ENCODE measurements at places on chromosomes 2 and 18.

GRCh38 chr2:85012431-85012830 lies 41.5 kb downstream of the KCMF1 start:
- DNase-seq, result no peak

DNA sequence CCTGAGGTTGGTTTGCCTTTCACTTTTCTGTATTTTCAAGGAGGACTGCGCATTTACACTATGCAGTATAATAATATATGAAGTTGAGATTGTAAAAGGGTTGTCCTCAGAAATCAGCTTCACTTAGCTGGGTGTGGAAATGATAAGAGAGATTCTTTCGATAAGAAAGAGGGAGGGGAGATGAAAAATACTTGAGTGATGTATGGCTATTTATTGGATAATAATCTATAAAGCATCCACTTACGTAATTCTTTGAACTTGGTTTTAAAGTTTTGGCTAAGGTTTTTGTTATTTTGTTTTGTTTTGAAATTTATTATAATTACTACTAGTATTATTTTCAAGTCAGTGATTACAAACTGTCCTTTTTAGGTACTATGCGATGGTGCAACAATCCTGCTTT lies 40.6 kb downstream of the EFEMP1 start:
- no peak for DNase-seq

- DNase-seq, result no peak
Observed at GRCh38 chr2:8036366-8036765, 645.5 kb upstream of the ID2 start.

DNA sequence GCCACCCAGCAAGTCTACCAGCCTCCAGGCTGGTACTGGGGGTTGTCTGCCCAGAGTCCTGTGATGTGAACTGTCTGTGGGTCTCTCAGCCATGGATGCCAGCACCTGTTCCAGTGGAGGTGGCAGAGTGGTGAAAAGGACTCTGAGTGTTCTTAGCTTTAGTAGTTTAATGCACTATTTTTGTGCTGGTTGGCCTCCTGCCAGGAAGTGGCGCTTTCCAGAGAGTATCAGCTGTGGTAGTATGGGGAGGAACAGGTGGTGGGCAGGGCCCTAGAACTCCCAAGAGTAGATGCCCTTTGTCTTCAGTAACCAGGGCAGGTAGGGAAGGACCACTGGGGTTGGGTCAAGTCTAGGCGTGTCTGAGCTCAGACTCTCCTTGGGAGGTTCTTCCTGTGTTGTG lies 356.7 kb downstream of the STK39 start:
- no peak for DNase-seq

DNA sequence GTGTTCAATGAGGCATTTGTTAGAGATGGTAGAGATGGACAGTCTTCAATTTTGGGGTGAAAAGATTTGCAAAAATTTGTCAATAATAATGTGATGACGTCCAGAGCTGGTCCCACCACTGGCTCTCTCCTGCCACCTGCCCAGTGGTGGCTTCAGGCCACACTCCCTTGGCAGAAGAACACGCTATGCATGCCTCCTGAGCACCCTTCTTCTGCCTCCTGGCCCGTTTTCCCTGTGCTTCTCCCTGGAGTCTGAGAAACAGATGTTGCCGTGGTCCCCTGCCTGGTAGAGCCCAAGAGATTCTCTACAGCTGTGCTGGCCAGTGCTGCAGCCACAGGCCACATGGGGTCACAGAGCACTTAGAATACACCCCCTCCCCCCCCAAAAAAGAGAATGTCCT lies 33.6 kb downstream of the INPP5D start:
- DNase-seq, result no peak

GRCh38 chr2:23520256-23520655 lies 135.3 kb downstream of the KLHL29 start:
- DNase-seq, result no peak

GRCh38 chr2:50111067-50111466 lies 920.9 kb downstream of the NRXN1 start:
- DNase-seq, result no peak

DNA sequence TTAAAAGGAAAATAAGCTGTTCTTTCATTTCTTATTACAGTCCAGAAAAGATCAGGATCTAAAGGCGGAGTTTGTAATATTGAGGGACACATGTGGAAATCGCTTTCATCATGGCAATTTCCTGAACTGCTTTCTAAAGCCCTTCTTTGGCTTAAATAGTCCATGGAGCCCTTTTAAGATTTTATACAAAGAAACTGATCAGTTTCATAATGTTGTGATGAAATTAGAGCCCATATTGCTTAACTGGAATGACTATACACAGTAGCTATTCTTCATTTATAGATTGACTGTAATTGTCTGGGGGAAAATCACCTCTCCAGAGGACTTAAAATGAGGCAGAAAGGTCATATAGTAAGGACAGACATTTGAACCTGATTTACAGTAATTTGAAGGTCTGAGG lies 322.2 kb downstream of the ETAA1 start:
- no peak for DNase-seq

DNA sequence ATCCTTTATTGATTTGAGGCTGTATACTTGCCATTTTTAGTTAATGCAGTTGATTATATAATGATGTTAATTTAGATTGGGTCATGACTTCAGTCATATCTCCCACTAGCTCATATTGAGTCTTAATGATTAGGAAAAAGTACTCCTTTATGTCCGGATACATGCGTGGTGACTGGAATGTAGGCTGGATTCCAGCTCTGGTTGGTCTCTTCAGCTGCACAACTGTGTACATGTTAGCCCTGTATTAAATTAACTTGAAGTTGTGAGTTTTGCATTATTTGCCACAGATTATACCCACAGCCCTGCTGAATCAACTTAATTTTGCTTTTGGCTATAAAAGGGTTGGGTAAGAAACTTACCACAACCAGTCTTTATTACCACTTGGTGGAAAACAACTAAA lies 22.5 kb downstream of the MOB4 start:
- DNase-seq, result no peak

- no peak for DNase-seq
Observed at GRCh38 chr18:48064978-48065600, 134.6 kb upstream of the SMAD2 start.

DNA sequence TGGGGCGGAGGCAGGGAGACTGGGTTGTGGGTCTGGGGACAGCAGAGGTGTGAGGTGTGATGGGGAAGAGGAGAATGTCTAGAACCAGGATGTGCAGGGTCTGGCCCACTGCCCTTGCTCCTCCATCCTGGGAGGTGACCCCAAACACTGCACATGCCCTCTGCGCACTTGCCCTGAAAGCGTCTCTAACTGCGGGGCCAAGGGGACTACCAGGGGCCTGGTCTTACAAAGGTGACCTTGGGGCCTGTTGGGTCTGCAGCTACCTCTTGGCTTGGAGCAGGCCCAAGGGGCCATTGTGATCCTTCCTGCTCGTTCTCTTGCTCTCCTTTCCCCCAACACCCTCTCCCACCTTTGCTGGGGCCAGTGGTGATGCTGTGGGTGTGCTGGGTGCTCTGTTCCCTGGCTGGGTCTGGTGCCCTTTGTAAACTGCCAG lies 48.0 kb upstream of the FAHD2A start:
- DNase-seq, result no peak

DNA sequence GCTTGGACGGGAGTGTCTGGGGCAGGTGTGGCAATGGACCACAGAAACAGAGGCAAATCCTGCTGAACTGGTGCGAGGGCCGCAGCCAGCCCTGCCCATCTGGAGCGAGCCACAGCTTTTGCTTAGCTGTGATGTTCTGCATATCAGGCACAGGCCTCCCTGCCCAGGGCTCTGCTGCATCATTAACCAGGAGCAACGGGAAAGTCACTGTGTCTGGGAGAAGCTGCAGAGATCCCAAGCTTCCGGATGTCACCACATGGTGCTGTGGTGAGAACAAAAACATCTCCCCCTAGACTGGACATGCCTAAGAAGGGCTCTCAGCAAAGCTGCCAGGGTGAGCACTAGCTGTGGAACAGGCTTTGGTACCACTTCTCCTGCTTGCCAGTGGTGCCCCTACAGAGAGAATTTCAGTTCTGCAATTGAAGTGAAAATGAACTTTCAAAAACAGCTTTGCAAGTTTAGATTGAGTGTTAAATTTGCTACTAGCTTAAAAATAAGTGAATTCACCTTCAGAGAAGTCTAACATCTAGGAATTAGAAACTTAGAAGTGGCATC lies 172.9 kb upstream of the MYT1L start:
- DNase-seq, result no peak

DNA sequence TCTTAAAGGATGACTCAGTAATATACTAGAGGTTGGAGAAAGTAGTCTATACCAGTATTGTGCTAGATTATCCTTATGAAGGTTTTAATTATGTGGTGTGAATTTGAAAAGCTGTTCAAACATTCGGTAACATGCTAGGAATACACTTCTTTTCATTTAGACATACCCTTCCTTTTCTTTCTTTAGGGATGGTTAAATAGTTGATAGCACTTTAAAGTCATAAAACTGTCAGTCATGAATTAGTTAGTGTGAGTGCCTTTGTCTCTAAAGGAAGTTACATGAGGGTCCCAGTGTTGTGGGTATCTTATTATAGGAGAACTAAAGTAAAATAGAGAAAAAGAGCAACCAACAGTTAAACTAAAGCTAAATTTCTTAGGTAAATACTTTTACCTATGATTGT lies 149.3 kb downstream of the CSRNP3 start:
- no peak for DNase-seq

DNA sequence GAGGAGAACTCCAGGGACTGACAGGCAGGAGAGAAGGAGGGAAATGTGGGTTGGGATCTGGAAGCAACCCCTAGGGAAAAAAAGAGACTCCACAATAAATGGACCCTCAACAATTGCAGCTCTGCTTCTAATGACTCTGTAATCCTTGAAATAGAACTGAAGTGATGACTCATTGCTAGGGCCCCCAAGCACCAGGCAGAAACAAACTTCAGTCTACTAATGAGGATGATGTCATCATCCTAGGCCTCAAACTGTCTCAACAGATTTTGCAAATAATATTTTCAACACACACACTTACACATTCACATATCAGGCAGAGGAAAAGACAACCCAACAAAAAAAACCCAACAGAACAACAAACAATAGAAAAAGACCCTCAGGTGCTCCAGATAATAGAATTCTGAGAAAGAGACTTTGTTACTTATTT lies 143.3 kb downstream of the HDAC4 start:
- DNase-seq, result no peak

DNA sequence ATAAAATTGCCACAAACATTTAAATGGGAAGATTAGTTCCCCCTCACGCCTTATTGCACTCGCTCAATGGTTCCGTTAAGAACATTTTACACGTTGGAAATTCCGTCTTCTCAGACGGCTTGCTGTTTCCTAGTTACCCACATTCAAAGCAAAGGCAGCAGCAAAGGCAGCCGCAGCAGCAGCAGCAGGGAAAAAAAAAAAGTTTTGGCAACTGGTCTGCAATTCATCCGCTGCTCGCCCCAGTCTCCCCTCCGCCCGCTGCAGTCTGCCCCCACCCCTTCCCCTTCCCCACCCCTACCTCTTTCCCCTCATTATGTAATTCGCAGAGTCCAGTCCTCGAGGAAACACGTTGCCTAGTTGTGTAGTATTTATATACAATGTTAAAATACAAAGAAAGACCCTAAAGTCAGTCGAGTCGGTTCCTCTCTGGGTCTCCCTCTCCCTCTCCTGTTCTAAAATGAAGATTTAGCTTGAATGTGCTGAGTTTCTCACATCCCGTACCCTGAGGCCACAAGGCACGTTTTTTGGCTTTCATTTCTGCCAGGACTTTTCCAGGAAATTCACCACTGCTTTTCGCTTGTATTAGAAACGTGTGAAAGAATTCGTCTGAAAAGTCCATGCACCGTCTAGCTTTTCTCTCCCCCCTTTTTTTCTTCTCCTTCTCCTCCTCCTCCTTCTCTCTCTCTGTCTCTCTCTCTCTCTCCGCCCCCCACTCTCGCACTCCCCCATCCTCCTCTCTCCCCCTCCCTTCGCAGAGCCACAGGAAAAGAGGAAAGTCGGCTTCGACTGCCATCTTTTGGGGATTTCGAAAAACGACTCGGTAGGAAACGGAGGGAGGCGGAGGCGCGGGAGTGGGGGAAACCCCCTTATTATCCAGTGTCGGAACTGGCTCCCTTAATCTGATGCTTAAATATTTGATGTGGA lies 140.0 kb downstream of the MEIS1 start:
- DNase-seq, result no peak

- DNase-seq, result no peak
Observed at GRCh38 chr2:122179492-122180165, 424.2 kb downstream of the TSN start.

DNA sequence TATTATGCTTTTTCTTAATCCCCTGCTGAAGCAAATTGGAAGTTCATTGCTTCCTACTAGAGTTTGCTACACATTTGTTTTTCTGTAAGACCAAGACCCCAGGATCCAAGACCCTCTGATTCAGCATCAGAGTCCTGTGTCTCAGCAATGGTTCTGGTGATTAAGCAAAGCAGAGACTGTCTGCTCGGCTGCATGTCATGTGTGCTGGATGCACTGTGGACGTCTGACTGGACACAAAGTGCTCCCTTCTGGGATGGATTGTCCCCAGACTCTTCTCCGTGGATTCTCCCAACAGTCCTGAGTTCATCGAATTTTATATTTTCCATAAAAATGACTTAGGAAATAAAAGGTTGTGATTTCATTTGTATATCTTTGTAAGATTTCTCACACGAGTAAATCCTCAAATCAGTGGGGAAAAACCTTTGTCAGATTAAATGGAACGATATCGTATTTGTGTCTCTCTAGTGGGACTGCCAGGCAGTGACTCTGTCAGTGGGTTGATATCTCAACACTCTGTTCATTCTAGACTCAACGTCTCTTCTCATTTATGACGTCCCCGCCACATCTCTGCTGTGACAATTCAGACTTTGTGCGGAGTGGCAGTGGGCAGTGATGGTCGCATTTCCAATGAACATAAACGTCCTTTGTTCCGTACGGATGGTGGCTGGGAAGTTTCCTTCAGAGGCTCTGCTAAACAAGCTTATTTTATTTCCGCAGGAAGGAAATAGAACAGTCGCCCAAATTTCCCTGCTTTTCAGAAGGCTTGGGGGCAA lies 58.6 kb downstream of the NCAPH start:
- no peak for DNase-seq

DNA sequence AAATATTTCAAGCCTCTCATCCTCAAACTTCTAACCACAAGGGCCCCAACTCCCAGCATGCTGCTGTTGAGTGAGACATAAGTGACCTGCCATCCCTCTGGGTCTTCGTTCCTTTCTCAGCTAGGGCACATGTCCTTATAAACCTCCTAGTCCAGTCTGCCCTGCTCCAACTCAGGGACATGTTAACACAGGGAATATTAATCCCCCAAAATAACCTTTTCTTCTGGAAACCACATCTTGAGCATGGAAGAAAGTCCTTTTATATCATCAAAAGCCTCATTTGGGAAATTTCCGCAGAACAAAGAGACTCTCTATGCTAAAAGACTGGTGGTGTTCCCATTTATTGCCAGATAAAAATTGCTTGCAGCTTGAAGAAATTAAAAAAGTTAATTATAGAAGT lies 14.4 kb downstream of the TNP1 start:
- DNase-seq, result no peak

DNA sequence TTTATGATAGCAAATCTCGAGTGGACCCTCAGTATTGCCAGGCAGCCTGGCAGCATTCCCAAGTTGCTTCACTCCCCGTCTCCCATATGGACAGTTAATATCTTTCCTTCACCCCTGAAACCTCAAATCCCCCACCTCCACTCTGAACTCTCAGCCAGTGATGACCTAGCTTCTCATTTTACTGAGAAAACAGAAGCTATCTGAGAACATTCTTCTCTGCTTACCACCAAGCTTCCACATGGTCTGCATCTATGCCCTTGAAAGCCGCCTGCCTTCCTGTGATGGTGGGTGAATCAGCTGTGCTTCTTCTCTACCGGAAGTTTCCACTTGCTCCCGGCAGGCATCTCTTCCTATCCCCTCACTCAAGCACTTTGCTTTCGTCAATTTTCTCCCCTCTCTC lies 529.2 kb downstream of the EPHA4 start:
- DNase-seq, result no peak

GRCh38 chr2:157093666-157094065 lies 163.8 kb upstream of the GALNT5 start:
- DNase-seq, result no peak

Data from stimulated activated CD4-positive, alpha-beta T cell treated with anti-CD3 and anti-CD28 coated beads, Interleukin-4, amount 100 ng/mL, for 4 hours (primary cell).